T-helper 9 cell (primary cell): ENCODE measurements at places on chromosomes 1 and 21.

GRCh38 chr1:44108241-44108640, 10.4 kb upstream of the KLF17 start:
- no peak for DNase-seq

GRCh38 chr1:160022330-160023310, 9.2 kb downstream of the PIGM start:
- no peak for DNase-seq

DNA sequence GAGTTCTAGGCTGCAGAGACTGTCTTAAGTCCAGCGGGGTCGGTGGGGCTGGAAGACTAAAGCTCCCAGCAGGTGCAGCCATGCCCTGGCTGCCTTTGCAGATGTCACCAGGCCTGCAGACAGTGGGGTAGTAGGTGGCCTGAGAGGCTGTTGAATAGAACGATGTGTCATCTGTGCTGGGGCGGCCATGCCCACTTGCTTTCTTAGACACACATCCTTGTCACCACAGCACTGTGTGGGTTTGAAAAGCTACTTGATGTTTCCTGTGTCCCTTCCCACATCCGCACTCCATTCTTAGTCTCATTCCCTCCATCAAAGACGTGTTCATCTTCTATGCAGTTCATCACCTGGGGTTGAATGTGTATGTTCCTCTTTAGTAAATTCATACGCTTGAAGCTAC, 184.5 kb upstream of the TMEM51 start:
- DNase-seq, result no peak

- DNase-seq, result no peak
These were observed 242.5 kb downstream of the GPR52 start for GRCh38 chr1:174690266-174690665.

- no peak for DNase-seq
These were observed 34.6 kb upstream of the LHX8 start for GRCh38 chr1:75099581-75099980.

DNA sequence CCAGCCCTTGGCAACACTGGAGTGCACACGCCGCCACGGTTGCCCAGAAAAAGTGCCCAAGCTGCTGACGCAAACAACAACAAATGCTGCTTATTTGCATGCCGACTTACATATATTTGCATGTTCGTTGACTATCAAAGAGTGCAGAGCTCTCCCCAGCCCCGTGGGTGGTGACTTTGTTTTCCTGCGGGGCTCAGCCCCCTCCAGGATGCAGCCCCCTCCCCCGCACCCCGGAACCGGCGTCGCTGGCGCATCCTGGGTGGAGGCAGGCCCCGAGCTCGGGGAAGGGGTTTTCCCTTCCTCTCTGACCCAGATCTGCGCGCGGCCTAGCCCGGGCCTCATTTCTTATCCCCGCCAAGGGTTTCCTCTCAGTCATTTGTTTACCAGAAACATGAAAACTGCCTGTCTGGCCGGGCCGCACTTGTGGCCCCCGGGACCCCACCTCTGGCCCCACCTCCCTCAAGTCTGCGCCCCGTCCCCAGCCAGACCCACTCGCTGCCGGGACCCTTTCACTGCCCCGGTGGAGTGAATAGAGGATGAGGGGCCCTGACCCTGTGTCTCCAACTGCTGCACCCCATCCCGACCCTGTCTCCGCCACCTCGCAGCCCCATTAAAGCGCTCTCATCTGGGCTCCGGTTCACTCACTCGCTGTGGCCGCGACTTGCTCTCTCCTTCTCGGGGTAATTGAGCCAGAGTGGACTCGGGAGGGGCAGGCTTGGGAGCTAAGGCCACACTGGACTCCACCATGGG, 5.5 kb downstream of the TNFRSF25 start:
- DNase-seq, result peak; percentile 96

GRCh38 chr1:3687504-3687903, 35.2 kb downstream of the TP73 start:
- DNase-seq, result no peak

- no peak for DNase-seq
These were observed 350.9 kb downstream of the ST6GALNAC3 start for GRCh38 chr1:76425201-76426145.

GRCh38 chr1:46406881-46407608, 12.9 kb downstream of the FAAH start:
- no peak for DNase-seq

DNA sequence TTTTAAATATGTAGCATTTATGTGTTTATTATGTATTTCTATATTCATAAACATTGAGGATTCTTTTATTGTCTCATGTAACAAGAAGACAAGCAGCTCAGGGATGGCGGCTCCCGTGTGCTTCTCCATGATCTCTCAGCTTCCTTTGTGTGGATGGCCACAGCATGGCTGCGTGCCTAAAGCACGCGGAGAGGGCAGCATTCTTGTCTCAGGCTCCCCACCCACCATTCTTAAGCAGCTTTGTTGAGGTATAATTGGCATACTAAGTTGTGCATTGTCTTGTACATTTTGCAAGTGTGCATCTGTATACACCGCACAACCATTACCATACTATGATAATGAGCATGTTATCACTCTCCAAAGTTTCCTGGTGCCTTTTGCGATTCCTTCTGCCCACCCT, 81.6 kb downstream of the CAMTA1 start:
- no peak for DNase-seq

DNA sequence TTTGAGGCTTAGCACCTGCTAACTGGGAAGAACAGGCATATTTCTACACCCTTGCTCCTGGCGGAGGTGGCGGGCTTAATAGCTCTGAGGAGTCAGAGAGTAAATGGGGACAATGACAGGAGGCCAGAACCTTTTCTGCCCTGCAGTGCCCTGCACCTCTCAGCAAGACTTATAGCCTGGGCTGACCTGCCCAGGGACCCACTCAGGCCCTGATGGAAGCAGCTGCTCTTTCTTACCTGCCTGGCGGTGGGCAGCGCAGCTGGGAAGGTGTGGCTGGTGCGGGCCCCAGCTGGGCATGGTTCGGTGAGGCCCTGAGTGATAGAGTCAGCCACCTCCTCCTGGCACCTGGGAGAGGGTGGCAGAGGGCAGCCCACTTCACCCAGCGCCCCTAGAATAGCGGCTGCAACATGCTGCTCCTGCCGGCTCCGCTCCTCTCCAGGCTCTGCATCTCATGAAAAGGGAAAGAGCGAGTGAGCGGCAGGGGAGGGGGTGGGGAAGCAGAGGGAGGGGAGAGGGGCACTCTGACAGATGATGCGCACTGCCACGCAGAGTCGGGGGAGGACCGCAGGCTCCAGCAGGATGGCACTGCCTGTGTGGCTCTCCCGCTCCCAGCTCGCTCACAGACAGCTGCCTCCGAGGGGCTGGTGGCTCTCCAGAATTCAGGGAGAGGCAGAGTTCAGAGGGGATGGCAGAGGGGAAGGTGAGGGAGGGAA, at the start of gene RGS8:
Gene RGS8 (minus strand): TSS at position 472 of the 713 bp plus-strand sequence. CDS start 14,938 bp downstream, outside the sequence.
- DNase-seq, result no peak

DNA sequence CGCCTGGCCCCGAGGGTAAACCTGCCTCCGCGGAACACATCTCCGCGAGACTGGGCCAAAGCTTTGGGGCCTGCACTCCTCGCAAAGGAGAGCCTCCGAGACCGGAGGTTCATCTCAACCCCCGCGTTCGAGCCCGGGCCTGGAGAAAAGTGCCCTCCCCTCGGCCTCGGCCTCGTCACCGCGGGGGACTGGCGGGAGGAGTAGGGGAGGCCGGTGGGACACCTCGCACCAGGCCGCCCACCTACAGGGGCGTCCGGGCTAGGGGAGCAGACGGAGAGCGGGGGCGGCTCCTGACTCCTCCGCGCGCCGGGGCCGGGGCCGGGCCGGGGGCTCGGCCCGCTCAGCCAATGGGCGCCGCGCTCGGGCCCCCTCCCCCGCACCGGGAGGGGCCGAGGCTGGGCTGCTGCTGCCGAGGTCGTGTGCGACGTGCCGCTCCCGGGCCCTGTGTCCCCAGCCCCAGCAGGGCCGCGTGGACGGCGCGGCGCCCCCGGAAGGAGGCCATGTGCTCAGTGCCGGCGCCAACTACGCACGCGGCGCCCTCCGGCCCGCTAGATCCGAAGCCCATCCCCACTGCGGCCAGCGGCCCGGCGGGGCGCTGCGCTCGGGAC, 684 bp downstream of the SLC2A1 start:
- DNase-seq, result peak; percentile 42

DNA sequence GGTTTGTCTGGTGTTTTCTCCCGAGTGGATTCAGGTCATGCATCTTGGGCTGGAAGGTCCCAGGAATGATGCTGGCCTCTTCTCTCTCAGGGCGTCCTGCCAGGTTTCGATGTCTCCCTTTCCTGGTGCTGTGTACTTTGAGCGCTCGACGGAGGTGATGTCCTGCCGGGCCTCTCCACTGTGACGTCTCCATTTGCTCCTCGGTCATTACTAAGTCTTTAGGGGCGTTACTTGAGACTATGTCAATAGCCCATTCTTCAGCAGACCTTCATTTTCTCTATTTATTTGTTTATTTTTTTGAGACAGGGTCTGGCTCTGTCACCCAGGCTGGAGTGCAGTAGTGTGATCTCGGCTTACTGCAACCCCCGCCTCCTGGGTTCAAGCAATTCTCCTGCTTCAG, 37.2 kb upstream of the TNFRSF1B start:
- no peak for DNase-seq

GRCh38 chr1:154994591-154994990, 1.2 kb downstream of the LENEP start:
- no peak for DNase-seq

DNA sequence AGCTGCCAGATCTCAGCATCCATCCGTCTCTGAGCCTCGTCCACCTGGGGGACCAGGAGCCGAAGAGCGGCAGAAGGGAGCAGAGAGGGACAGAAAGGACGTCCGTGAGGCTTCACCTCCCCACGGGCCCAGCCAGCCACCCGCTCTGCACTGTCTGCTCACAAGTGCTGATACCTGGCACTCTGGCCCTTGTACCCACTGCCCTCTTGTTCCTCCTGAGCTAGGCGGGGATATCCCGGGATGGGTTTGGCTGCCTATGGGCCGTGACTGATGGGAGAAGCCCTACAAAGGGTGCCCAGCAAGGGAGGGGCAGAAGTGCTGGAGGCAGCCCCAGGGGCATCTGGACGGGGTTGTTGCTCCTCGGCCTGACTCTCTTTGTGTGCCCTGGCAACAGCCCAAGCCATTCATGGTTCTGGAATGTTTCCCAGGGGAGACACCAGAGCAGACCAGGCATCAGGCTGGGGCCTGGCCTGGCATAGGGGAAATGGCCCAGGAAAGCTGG, 57.6 kb downstream of the LDLRAD2 start:
- DNase-seq, result no peak

- DNase-seq, result no peak
These were observed 76.5 kb upstream of the MAP10 start for GRCh38 chr1:232728507-232729263.

GRCh38 chr1:230256896-230257295, 169.2 kb downstream of the PGBD5 start:
- no peak for DNase-seq

DNA sequence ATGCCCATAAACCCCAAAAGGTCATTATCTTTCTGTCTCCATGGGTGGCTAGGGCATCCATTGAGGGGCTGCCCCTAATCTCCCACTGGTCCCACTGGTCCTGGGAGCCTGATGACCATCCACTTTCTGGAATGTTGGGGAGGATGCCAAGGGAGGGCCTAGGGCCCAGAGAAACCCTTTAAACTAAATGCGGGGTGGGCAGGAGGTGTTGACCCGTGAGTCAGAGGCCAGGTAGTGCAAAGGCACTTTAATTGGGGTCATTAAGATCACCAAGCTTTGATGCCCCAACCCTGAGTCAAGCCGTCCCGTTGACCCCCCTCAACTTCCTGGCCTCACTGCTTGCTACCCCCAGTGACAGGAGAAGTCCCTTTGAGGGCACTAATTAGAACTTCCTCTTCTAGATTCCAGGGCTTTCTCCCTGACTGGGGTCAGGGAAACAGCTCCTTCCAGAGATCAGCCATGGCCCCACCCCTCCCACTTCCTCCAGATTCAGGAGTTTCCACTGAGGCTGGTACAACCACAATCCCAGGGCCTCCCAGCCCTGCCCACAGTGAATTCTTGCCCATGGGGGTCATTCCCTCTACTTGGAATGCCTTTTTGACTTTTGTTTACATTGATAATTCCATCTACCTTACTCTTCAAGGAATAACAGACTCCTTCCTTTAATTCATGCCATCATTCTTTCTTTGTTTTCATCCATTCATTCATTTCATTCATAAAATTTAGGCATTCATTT, 15.5 kb upstream of the SERINC2 start:
- DNase-seq, result no peak

GRCh38 chr1:152519851-152520250, 5.6 kb downstream of the CRCT1 start:
- no peak for DNase-seq

DNA sequence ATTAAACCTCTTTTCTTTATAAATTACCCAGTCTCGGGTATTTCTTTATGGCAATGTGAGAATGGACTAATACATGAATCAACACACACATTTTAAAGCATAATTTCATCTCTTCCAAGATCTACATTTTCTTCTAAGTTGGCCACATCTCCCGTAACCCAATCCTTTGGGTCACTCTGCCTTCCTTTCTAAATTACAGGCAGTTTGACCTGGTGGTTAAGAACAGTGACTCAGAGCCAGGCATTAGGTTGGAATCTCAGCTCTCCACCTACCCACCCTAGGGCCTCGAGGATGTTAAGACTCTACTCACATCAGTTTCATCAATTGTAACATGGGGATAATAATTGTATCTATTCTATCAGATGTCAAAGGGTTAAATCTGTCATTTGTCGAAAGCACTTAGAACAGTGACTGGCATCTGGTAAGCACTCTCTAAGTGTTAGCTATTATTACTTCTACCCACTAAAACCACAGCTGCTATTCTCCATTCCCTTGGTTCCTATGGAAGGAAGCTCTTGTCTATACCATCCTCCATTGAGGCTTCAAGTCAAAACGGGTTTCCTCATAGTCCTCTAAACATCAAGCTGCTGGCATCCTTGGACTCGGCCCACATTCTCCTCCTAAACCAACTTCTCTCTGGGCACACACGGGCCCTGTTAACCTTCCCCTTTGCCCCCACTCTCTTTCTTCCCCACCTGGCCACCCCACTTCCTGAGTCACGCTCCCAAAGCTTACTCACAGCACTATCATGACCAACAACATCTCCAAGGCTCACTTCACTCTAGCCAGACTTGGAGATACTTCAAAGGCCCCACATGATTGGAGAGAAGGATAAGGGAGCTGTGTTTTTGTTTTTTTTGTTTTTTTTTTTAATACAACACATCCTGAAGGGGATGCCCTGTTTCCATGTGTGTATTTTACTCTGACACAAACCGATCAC, 116.9 kb downstream of the TGFBR3 start:
- no peak for DNase-seq

- DNase-seq, result no peak
These were observed 2.8 kb upstream of the SSU72 start for GRCh38 chr1:1577367-1578011.

GRCh38 chr1:148161053-148161901, 9.2 kb upstream of the NBPF11 start:
- DNase-seq, result no peak

DNA sequence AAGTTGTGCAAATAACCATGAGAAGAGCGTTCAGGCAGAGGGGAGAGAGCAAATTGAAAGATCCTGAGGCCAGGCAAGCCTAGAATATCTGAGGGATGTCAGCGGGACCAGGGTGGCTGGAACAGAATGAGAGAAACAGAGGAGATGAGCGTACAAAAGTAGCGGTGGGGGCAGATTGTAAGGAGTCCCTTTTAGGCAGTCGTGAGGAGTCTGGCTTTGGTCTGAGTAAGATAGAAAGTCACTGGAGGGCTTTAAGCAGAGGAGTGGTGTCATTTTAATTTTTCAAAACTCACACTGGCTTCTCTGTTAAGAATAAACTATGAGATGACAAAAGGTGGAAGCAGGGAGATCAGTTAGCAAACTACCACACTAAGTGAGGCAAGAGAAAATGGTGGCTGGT, 24.2 kb downstream of the ATP5PF start:
- DNase-seq, result no peak

- no peak for DNase-seq
These were observed 73.3 kb downstream of the TNFSF18 start for GRCh38 chr1:172977296-172978017.

- no peak for DNase-seq
These were observed 1.1 kb upstream of the C2CD2 start for GRCh38 chr21:41954654-41955499.
